ENCODE measurements at places on chromosomes 11 and 22.

- no peak for DNase-seq
Observed at GRCh38 chr11:45622861-45623260, 42.6 kb downstream of the CHST1 start.

GRCh38 chr11:28874706-28875105, 766.5 kb downstream of the METTL15 start:
- DNase-seq = no peak

DNA sequence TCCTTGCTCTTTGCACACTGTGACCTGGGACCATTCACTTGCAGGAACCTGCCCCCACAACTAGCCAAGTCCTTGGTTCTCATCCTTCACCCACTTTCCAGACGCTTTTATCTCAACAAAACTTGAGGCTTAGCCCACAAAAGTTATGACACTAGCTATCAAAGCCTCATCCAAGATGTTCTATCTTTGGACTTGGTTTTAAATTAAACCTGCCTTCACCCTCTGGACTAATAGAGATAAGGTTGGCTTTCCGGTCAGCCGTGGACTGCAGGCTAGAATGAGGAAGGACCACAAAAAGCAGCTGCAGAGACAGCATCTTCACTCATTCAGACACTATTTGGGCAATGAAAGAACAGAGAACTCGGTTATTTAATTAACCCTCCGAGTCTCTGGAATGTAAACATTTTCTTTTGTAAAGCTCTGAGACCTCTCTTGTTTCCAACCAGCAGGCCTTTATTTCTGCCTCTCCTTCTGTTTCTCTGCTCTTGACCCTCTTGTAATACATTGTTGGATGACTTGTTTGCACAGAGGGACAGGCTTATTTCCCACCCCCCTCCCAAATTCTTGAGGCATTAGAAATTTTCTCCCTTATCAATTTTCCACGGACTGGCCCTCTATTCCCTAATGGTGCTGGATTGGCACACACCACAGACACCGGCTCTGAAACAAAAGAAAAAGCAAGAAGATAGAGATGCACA, 41.4 kb downstream of the ARL14EP start:
- DNase-seq = no peak

- no peak for DNase-seq
Observed at GRCh38 chr11:25535467-25536272, 796.3 kb upstream of the ANO3 start.

- no peak for DNase-seq
Observed at GRCh38 chr22:27668828-27669797, 132.4 kb downstream of the MN1 start.

DNA sequence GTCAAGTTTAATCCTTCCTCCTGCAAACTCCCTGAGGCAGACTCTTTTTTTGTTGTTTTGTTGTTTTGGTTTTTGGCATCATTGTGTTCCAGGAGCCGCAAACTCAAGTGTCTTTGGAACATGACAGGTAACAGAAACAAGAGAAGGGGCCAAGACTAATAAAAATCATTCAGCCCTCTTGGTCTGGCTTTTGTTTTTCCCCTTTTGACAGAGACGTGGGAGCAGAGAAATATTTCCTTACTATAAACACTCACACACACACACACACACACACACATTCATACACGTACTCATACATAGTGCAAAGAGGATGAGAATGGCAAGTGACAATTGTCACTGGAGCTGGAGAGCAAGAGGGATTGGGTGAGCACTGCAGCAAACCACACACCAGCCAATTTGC, 10.4 kb upstream of the ASPHD2 start:
- no peak for DNase-seq

GRCh38 chr11:134797411-134798089, 385.5 kb upstream of the B3GAT1 start:
- DNase-seq = no peak

All from CD8-positive, alpha-beta T cell (primary cell).